ENCODE measurements at places on chromosomes 7 and 10.

- DNase-seq = peak; percentile 95
Measured at GRCh38 chr10:63267414-63268148, 134.5 kb downstream of the NRBF2 start.

- no peak for DNase-seq
Measured at GRCh38 chr7:2168615-2169311, 64.0 kb downstream of the MAD1L1 start.

DNA sequence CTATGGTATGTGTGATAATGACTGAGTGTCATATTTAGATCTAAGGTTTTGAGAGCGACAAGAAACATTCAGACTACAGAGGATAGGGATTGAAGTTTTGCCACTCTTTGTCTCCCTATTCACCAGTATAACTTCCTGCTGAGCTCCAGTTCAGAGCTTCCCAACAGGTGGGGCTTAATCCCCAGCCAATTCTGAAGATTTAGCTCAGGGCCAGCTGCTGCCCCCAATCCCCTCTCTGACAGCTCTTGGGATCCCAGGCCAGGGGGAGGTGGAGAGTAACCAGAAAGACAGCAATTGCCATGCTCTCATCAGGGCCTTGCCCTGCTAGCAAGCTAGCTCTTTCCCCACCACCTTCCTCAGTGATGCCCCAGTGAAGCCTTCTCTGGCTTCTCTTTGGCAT is 57.8 kb downstream of the TRIL start:
- no peak for DNase-seq

- DNase-seq = no peak
Measured at GRCh38 chr10:9024210-9024609, 969.7 kb downstream of the GATA3 start.

- no peak for DNase-seq
Measured at GRCh38 chr7:7576344-7576743, 9.7 kb downstream of the MIOS start.

DNA sequence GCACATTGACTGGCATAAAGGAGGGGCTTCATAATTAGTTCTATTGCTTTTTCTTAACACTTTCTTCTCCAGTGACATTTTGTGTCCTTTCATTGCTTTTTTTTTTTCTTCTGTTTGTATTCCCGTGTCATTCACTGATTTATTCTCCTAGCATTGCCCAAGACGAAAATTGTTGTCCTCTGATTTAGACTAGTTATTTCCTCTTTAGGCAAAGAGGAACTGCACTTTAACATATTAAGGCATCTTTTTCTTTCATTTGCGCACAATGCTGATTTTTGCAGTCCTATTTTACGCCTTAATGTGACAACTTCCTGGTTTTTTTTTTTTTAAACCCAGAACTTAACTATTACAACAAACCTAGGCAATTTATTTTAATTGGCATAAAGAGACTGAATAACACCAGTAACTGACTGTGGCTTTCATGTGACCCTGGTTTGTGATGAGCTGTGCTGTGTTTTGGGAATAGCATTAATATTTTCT is 39.7 kb downstream of the ARID5B start:
- no peak for DNase-seq

- DNase-seq = peak; percentile 68
Measured at GRCh38 chr7:155456738-155457543, 988 bp upstream of the EN2 start.

- DNase-seq = no peak
Measured at GRCh38 chr10:110843031-110843430, 28.7 kb upstream of the PDCD4 start.

DNA sequence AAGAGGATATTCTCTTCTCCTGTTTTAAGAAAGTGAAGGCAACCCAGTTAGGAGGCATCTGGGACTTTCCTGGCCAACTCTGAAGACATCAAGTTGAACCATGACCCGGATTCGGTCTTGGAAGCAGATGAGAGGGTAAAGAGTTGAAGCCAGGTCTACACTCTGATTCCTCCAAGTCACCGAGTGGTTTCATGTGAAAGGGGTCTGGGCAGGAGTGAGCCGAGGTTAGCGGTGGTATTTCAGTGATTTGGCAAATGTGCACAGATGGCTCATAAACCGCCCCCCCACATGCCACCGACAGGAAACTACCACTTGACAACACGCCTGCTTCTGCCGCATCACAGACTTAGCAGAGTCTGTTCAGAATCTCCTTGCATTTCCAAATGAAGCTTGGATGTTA is 11.4 kb upstream of the REPIN1 start:
- no peak for DNase-seq

DNA sequence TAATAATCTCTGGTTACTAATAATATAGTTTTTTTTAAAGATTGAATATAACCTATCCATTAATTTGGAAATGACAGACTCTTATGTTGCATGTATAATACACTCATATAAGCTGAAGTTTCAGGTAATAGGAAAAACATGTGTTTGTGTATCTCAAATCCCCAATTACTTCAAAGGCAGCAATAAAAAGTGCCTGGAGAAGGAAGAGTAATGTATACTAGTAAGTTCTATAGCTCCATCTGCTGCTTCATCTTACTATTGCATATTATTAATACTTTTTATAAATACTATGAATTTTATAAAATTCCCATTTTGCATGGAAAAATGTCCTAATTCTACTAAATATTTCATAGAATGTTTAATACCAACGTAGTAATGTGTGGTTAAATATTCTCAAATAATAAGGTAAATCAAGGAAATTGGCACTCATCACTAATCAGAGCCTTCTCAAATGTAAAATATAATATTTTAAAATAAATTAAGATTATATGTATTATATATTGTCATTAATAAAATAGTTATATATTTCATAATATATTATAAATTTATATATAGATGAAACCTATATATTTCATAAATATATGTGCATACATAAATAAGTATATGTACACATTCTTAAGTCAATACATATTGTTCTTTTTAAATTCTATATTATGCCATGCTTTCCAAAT is 311.9 kb downstream of the HGF start:
- peak; percentile 31 for DNase-seq

DNA sequence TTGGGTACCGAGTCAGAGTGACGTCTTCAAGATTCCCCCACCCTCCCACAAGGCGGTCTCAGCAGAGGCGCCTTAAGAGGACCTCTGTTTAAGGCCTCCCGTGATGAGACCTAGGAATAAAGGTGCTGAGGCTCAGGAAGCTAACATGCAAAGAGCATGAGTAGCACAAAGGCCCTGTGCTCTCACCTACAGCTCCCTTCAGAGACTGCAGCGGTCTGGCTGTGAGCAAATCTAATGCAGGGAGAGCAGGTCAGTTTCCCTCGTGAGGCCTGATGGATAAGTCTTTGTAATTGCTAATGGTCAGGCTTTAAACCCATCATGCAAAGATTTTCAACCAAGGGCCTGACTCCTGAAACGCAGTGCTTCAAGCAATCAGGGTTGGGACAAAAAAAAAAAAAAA is 909.3 kb upstream of the GHITM start:
- no peak for DNase-seq

DNA sequence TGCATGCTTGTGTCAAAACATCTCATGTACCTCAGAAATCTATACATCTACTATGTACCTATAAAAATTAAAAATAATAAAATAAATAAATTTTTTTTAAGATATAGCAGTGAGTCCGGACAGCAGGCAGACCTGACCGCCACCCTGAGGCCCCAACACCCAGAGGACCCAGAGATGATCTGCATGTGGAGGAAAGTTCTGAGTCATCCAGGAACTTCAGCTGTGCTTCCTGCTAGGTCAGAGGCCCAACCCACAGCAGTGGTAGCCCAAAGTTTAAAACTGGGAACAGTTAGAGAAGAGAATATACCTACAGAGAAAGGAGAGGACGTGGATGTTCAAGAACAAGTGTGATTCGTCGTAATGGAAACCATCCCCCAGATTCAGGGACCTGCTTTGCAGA is 683.7 kb upstream of the NRP1 start:
- DNase-seq = no peak

DNA sequence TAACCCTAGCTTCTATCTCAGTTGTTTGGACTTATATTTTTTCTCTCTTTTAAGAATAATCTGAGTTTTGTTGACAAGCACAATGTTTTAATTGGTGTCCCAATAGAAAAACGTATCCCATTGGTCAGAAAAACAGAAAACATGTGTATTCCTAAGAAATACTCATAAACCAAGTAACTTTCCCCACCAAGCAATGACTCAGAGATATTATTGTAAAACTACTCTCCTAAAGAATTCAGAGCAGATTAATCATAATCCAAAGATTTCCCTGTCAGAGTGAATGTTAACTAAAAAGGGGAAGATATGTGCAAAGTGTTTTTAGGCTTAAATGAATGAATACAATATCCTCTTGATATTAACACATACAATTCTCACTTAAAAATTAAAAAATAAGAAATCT is 29.4 kb upstream of the MBL2 start:
- peak; percentile 55 for DNase-seq

- no peak for DNase-seq
Measured at GRCh38 chr7:74267756-74268565, 13.8 kb upstream of the RFC2 start.

DNA sequence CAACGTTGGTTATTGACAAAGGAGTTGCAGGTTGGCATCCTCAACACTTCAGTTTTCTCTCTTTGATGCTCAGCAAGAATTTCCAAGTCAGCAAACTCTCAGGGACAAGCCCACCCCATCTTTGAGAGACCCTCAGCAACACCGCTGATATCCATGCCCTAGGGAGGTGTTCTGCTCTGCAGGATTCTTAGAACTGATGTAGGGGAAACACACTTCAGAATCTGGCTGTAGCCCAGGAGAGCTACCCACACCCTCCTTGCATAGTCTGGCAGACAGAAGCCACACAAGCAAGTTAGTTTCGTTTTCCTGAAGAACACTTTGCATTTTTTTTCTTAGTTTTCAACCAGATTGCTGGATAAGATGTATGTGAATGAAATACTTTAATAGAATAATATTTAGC is 822 bp downstream of the SAMD9L start:
- peak; percentile 56 for DNase-seq

GRCh38 chr7:30162622-30163124 is 27.9 kb downstream of the MTURN start:
- DNase-seq = peak; percentile 69

- DNase-seq = no peak
Measured at GRCh38 chr7:69663911-69664832, 65.9 kb downstream of the AUTS2 start.

GRCh38 chr7:117781707-117782106 is 91.5 kb downstream of the CTTNBP2 start:
- DNase-seq = no peak

DNA sequence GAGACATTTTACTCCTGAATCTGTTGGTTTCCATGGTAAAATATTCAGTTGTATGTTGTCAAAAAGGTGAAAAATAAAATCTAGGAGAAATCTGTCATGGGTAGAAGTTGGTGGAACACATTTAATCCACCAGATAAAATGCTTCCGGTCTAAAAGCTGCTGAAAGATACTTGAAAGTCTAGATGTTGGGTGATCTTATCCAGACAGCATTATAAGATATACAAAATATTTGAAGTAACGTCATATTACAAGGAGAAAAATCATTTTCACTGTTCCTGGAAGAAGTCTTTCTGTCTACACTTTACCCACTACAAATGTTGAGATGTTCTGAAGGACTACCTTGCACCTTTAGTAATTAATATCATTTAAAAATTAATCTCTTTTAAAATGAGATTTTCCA is 40.9 kb downstream of the CALD1 start:
- DNase-seq = no peak

DNA sequence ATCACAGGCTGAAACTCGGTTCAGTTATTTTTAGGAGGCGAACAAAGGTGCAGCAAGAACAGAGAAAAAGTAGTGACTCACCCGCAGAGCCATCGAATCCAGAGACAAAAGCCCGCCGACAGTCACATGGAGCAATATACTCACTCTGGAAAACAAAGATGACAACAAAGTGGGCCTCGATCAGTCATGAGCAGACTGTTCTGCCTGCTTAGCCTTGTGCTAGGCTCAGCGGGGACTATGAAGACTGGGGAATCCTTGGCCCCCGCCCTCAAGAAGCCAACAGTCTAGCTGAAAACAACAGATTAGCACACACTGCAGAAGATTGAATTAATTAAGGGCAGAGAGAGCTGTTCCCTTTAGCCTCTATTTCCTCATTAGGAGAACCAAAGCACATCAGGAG is 30.4 kb downstream of the XPNPEP1 start:
- peak; percentile 29 for DNase-seq

- no peak for DNase-seq
Measured at GRCh38 chr7:105924945-105925344, 38.1 kb upstream of the CDHR3 start.

- peak; percentile 1 for DNase-seq
Measured at GRCh38 chr7:23520582-23520981, 11.2 kb downstream of the TRA2A start.

DNA sequence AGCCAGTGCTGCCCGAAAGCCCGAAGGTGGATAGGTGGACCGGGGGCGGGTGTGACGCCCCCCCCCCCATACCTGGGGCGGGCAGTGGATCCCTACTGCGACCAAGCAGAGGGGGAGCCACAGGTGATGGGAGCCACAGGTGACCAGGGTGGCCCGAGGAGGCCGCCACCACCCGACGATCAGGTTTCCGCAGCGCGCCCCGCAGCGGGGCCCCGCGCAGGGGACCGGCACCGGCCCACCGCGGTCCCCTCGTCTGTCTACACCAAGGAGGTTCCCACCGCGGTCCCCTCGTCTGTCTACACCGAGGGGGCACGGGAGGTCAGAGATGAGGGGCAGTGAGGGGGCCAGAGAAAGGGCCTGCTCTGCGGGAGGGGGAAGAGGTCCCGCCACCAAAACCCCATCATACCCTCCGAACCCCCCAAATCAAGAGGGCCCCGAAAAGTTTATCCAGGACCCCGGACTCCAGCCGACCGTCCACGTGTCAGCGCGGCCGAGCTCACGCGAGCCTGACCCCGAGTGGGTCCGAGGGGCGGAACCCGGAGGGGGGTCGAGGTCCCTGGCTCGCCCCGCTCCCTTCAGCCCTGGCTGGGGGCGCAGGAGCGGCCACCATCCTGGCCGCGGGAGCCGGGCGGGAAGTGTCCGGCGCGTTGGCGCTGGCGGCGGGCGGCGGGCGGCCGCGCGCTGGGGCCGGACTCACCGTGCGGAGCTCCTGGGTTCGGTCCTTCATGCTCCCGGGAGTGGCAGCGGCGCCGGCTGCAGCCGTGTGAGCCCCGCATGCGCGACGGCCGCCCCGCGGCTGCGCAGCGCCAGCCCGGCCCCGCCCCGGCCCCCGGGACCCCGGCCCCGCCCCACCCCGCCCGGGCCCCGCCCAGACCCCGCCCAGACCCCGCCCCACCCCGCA is at the start of gene STX1A:
TSS of gene STX1A (minus strand) at position 765 of the 901 bp plus-strand sequence. CDS start at position 727, 38 bp downstream.
- peak; percentile 77 for DNase-seq

- DNase-seq = no peak
Measured at GRCh38 chr10:125257521-125258108, 97.3 kb upstream of the CTBP2 start.

DNA sequence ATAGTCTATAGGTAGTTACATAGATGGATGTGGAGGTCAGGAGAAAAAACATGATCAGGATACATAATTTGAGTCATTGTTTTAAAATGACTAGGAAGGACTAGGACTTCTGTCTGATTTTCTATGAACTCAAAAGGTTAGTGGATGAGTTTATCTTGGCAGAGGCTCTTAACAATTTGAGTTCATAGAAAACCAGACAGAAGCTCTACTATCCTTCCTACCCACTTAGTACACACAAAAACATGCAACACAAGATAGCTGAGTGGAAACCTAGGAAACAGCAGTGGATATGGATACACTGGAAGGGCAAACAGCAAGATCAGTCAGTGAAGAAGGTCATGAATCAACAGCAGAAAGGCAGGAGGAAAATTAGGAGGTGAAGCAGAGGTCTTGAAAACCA is 84.6 kb downstream of the VPS50 start:
- DNase-seq = peak; percentile 39
